Activated T-helper 1 cell treated with Interleukin-2 at 50 U/mL for 16 hours (primary cell): ENCODE measurements at places on chromosomes 12 and 14.

- no peak for DNase-seq
Measured at GRCh38 chr14:67622675-67623074, 3.0 kb downstream of the ARG2 start.

- no peak for DNase-seq
Measured at GRCh38 chr12:19654650-19655376, 215.5 kb downstream of the AEBP2 start.

DNA sequence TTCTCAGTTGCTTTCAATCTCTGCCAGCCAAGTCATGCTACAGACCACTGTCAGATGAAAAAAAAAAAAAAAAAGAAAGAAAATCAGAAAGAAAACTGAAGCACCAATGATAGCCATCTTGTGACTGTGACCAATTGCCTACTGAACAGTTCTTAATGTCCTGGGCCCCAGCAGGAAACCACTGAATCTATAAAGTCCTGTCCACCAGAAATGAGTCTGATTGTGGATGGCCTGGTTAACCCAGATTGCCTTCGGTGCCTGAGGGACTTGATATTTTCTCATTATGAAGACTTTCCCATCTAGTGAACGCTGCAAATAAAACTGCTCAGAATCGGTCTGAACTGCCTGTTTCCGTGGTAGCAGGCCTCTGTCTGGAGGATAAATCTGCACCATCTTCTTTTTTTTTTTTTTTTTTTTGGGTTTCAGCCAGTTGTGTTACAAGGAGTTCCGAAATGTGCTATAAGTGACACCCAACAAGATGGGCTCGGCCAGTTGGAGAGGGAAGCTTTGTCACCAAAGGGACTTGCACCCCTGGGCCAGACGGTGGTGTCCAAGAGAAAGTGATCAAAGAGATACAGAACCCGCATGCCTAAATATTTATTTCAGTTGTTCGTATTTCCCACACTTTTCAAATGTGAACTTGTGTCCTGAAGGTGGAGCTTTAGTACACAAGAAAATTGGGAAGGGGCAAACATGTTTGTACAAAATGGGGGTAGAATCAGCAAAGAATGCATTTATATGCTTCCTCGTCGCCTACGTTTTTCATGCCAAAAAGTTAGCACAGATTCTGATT, 3.0 kb upstream of the PLXNC1 start:
- DNase-seq, result no peak

DNA sequence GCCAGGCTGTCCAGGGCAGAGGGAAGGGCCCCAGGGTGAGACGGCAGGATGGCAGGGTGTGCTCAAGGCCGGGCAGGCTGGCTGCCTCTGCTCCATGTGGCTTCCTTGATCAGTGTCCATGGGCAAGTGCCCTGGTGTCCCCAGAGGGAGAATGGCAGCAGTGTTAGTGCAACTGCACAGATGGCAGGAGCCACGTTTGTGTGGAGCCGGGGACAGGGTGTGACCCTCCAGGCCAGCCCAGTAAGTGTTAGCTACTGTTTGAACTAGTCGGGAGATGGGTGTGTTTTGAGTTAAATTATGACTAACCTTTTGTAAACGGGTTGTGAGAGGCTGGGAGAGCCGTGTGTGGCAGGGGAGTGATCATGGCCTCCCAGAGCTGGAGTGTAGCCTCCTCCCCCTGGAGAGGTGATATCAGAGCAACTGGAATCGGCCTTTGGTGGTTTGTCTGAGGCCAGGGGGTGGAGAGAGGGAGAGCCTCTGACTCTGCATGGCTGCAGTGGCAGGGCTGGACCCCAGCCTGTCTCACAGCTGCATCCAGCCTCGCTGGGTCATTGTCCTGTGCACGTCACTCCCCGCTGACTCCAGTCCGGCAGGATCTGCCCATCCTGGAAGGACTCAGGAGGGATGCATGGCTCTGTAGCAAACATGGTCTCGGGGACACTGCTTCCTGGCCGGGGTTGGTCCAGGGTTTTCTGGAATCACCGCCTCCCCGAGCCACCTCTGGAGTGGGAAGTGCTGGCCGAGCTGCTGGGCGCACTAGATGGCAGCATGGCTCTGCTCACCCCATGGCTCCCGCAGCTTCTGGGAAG, 27.8 kb downstream of the AACS start:
- no peak for DNase-seq

DNA sequence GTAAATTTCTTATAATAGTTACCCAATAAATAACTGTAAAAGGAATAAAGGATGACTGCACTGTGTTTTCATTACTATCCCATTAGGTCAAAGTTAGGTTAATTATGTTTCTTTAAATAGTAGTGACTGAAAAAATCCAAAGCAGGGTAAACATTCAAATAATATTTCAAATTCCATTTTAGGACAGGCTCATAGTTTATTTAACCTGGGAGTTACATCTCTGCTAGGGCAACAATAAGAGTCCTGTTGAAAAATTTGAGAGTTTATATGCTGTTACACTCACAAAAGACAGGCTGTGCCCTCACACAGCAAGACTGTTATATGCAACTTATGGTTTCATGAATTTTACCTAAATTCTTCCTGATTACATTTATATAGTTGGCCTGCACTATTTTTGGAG, 8.0 kb downstream of the ERP27 start:
- no peak for DNase-seq

GRCh38 chr12:25482625-25483024, 70.5 kb downstream of the LMNTD1 start:
- DNase-seq, result no peak

- no peak for DNase-seq
Measured at GRCh38 chr12:107487011-107487680, 198.5 kb upstream of the PWP1 start.

DNA sequence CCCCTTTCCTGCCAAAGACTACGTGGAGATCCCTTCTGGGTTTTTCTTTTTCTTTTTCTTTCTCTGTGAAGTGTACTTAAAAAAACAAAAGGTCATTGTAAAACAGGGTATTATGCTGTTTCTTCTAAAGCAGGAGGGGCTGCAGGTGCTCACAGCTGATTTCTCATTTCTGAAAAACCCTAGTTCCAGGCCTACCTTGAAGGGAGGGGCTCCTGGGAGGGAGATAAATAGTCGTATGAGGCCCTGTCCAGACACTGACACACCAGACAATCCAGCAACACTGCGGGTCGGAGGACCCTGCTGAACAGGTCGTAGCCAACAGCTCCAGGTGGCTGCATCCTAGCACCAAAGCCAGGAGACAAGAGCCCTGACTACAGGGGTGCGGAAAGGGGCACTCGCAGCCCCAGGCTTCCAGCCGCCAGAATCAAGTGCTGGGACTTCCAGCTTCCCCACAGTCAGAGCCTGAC, 41.1 kb downstream of the PSMA6 start:
- no peak for DNase-seq

DNA sequence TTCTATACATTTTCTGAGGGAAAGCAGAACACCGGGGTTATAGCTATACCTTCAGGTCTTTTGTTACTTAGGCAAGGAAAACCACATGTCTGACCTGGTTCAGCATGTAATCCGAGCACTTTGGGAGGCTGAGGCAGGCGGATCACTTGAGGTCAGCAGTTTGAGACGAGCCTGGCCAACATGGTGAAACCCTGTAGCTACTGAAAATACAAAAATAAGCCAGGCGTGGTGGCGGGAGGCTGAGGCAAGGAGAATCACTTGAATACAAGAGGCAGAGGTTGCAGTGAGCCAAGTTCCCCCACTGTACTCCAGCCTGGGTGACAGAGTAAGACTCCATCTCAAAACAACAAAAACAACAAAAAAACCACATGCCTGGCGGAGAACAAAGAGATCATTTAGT, 177.6 kb downstream of the ACSS3 start:
- no peak for DNase-seq

DNA sequence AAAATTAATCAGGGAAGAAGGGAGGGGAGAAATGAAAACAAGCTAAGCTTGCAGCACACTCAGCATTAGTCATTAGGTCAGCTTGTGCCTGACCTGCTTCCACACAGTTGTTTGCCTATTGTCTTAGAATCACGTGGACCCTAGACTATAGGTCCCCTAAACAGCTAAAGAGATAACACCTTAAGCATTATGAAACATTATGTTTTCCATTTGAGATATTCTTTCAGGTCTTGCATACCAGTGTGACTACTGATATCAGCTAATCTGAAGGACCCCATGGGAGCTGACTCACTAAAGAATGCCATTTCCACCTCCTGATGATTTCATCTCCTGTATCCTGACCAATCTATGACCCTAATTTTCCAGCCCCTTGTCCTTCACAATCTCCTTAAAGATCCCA, 154.1 kb upstream of the FUT8 start:
- no peak for DNase-seq

DNA sequence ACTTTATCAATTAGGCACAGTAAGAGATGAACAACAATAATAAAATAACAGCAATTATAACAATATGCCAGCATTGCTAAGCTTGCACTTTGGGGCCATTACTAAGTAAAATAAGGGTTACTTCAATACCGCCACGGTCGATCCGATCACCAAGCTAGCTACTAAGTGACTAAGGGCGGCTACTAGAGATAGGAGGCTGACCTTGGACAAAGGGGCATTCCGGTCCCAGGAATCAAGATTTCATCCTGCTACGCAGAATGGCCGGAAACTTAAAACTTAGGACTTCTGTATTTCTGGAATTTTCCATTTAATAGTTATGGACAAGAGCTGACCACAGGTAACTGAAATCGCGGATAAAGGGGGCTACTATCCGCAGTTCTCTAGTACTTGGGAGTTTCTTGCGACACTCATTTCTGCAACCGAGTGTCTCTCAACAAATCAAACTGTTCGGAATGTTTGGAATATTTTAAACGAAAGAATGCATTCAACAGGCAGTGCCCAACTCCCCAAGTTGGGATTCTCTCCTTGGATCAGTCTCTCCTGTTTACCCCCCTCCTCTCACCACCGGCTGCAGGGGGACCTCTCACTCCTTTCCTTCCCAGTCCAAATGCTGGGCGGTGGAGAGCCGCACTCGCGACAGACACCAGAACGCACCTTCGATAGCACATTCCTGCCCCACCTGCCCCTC, 650 bp downstream of the HEBP1 start:
- no peak for DNase-seq
